Mesenteric fat pad (tissue), 1 donor: ENCODE measurements at places on chromosomes 13 and 19. TPM values are rescaled to one million over a fixed set of nuclear protein-coding genes. Genes with fewer than 3 reads are reported as not detected.

DNA sequence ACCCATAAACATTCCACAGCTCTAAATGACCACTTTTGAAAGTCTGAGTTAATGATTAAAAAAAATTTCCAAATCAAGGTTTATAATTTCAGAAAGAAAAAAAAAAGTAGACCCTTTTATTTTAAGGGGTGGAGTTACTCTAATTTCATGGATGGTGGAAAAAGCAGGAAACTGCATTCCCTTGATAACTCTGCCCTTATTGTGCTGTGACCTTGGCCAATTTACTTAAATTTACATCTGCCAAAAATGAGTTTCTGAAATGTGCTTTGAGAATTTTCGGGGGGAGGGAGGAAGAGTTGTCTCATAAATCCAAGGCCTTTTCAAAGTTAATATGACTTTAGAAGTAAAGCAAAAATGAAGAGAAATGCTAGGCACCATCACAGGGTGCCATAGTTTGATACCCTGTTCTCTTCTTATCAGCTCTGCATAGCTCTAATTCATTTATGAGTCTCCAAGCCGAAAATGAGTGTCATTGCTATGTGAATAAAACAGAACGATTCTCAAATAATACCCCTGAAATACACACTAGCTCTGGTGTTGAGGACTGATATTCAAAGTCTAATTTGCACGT lies 367.0 kb downstream of the DACH1 start:
- DNase-seq, result no peak

ZNF154 gene
- 4.8 TPM for total RNA-seq

- DNase-seq, result no peak
Measured at GRCh38 chr19:40253611-40254092, 27.2 kb upstream of the CCNP start.

CEACAM5 gene
- total RNA-seq, result 0.35 TPM

- no peak for DNase-seq
Measured at GRCh38 chr19:41682437-41682836, 5.6 kb downstream of the CEACAM7 start.

GRCh38 chr13:62158520-62158919 lies 742.9 kb upstream of the PCDH20 start:
- no peak for DNase-seq

DNA sequence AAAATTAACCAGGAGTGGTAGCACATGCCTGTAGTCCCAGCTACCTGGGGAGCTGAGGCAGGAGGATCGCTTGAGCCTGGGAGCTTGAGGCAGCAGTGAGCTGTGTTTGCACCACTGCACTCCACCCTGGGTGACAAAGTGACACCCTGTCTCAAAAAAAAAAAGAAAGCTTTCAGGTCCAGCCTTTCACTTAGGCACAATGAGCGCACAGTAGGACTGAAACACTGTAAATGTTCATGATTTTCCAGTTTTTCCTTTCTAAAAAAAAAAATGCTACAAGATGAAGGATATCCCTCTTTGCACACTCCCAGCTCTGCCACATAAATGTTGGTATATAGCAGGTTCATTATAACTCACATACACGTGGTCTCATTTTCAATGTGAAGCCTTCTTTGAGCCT lies 17.9 kb downstream of the ZNF114 start:
- DNase-seq, result no peak

DNA sequence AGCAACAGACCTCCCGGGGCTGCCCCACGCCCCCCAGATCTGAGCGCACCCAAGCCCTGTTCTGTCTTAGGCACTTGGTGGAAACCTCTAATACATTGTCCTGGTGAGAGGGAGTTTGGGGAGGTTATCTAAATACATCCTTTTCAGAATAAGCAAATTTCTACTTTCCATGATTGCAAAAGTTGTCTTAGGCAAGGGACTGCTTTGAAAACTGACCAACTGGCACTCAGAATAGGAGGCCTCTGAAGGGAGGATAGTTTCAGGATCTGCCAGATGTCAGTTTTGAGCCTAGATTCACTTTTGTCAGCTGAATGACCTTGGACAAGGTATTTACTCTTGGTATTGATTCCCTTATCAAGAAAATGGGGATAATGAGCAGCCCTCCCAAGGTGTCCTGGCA lies 11.8 kb downstream of the SERP2 start:
- DNase-seq, result no peak

GRCh38 chr13:67001363-67001762 lies 228.8 kb downstream of the PCDH9 start:
- DNase-seq, result no peak

DNA sequence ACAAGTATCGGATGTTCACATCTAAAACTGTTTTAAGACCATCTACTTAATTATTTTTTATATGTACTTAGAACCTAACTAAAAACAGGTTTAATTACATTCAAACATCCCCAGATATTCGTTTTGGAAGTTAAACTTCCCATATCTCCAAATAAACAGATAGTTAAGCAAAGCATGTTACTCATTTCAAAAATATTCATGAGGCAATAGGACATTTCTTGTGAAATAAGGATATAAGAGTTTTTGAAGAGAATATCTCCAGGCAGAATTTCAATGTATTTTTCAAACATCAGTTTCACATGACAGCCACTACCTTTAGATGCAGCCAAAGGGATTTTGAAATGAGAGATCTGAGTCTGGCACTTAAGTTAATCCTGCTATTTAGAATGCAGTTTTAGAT lies 697.5 kb downstream of the SLITRK1 start:
- no peak for DNase-seq

GRCh38 chr19:1057176-1057855 lies 9.7 kb upstream of the ARHGAP45 start:
- DNase-seq, result no peak

GRCh38 chr19:52219611-52220010 lies 29.8 kb downstream of the PPP2R1A start:
- no peak for DNase-seq

DNA sequence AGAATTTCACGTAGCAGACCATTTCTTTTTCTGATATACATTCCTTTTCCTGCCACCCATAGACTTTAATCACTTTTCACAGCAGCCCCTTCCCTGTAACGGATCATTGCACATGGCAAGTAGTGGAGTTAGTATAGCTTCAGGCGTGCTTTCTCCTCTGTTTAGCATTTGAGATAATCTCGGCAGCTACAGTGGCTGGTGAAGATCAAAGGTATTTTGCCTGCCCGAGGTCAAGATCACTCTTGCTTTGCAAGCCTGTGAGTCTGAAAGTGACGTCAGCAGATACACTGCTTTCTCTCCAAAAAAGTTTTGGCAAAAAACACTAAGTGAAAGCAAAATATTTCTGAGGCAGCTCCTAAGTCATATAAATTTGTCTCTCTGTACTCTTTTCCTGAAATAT lies 260.0 kb downstream of the NDFIP2 start:
- DNase-seq, result no peak

DNA sequence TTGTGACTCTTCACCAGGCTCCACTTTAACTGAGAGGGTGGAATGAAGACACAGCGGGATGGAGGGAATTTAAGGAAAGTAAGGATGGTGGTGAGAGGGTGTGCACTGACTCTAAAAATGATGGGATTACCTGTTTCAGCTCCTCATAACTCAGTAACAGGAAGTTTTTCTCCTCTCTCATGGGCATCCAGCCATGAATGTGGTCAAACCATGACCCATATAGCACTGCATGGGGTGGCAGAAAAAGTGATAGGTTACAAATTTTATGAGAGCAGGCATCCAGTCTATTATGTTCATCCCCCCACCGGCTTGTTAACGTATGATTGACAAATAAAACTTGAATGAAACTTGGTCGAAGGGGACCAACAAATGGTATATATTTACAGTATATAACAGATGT lies 7.2 kb downstream of the SULT2A1 start:
- no peak for DNase-seq

- no peak for DNase-seq
Measured at GRCh38 chr13:44819245-44819644, 170.0 kb downstream of the NUFIP1 start.

KIR2DL4 gene
- 0.22 TPM for total RNA-seq

C13orf42 gene
- total RNA-seq, result not detected

CGB5 gene
- not detected for total RNA-seq

DNA sequence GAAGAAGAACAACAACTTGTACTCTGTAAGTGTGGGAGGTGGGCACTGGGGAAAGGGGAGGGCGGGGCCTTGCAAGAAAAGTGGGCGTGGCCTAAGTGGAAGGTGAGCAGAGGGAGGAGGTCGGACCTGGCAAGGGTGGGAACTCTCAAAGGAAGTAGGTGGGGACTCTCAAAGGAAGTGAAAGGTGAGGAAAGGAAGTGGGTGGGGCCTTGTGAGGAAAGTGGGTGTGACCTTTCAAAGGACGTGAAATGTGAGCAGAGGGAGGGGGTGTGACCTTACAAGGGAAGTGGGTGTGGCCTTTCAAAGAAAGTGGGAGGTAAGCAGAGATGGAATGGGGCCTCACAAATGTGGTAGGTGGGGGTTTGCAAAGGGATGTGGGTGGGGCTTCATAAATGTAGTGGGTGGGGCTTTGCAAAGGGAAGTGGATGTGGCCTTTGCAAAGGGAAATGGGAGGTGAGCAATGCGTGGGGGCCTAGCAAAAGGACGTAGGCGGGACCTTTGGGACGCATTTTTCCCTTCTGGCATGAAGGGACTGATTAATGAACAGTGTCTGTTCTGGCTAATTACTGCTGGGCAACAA lies 25.9 kb downstream of the ACSBG2 start:
- DNase-seq, result no peak

PRTN3 gene
- 0.32 TPM for total RNA-seq

LILRA1 gene
- total RNA-seq, result 3.7 TPM

DNA sequence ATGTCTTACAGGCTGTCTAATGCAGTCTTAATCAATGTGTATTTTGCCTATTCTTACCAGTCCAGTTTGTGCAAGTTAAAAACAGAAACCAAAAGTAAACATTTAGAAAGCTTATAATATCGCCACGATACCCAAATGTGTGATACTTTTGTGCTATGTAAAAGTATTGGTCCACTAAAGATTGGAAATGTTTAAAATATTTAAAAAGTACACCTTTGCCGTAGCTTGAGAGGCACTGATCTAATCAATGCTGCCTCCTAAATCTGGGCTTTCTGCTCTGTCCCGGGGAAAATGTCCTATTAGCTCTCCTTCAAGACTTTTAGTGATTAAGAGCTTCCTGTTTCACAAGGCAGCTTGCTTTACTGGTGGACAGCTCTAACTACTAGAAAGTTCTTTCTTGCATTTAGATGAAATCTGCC lies 64.7 kb downstream of the DNAJC15 start:
- no peak for DNase-seq

DNA sequence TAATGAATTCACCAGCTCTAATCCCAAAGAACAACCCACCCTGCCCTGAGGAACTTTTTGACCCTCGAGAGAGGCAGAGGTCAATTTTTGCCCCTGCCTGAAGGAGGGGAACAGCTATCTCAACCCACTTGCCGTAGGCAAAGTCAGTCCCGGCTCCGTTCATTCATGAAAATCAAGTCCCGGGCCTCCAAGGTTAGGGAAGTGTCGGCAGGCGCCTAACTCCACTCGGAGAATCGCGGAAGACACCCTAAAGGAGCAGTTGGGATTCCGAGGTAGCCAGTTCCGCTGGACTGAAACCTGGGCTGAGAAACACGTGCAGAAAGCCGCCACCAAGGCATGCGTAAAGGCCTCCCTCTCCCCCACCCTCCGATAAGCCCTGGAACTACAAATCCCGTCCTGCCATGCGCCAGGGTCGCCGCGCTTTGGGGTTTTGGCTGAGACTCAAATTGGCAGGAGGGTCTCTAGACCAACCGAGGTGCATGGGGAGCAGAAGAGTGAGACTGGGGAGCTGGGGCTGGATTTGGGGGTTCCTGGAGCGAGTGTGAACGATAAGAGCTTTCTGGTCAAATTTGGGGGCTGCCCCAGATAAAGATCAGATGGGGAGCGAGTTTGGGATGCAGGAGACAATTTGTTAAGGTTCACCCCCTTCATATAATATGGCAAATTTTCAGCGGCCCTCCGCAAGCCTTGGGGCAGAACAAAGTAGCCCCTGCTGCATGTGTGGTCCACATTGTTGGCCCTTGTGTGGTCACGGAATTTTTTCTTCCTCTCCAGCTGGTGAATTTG lies at the start of gene TNPO2:
TNPO2 (minus strand) TSS at position 292 of the 786 bp plus-strand sequence. CDS start 2,955 bp downstream, outside the sequence.
- no peak for DNase-seq

DNA sequence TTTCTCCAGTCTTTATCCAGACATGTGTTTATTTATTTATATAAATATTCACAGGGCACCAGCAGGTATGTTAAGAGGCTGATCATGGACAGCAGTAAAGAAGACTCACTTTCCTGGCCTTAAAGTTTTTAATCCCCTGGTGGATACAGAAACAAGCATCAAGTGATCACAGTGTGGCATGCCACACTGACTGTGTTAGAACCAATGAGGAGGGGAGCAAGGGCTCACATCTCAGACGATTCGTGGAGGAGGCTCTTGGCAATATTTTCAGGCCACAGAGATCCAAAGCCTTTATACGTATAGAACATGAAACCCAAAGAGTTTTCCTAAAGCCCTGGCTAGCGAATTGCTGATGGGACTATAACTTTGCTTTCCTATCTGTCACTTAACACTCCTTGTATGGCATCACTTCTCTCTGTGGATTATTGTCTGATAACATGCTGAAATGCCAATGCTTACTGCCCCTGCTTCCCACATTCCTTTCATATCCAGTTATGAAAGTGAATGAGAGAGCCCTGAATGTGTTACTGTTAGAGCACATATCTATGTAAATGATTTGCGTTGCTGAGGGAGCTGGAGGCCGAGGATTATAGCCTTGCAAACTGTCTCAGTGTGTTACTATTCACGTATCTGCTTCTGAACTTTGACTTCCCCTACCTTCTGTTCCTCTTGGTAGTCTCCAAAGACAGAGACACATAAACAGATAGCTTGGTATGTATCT lies 37.6 kb downstream of the POLR1D start:
- DNase-seq, result no peak

DNA sequence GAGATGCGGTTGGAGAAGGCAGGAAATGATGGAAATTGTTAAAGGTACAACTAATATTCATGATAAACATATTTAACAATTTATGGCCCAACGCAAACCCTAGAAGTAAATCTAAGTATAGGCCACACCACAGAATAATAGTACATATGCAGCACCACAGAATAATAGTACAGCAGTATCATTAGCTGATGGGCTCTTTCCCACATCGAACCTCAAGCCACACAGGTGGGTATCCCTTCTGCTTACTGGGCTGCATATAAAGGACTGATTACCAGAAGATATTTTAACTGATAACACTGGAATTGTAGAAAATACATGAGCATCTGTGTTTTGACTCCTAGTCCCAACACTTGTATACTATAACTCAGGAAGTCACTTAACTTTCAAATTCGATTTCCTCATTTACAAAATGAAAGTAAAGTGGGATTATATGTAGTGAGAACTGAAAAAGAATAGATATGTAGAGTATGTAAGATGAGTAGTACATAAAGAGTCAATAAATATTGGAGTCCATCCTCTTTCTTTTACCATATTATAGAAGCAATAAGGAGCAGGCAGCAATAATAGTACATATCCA lies 91.5 kb downstream of the TSC22D1 start:
- no peak for DNase-seq

ZNF730 gene
- 0.22 TPM for total RNA-seq

DNA sequence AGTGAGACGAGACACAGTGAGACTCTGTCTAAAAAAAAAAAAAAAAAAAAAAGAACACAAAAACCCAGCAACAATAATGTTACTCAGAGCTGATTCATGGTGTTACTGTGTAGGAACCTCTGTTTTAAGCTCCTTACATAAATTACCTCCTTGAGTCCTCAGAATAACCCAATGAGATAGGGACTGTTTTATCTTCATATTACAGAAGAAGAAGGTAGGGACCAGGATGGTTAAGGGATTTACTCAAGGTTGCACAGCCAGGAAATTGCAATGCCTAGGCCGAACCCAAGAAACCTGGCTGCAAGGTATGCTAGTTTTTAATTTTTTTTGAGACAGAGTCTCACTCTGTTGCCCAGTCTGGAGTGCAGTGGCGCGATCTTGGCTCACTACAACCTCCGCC lies 1.5 kb upstream of the DAND5 start:
- no peak for DNase-seq
